Posterior vena cava (tissue), 2 donors: ENCODE measurements at places on chromosomes 7 and 10. TPM values are rescaled to one million over a fixed set of nuclear protein-coding genes. Genes with fewer than 3 reads are reported as not detected.

The GSAP gene
- total RNA-seq, result 11.4 TPM

The WEE2 gene
- not detected for total RNA-seq

The FOXP2 gene
- 9.9 TPM for total RNA-seq

The SNX8 gene
- total RNA-seq, result 35.9 TPM

DNA sequence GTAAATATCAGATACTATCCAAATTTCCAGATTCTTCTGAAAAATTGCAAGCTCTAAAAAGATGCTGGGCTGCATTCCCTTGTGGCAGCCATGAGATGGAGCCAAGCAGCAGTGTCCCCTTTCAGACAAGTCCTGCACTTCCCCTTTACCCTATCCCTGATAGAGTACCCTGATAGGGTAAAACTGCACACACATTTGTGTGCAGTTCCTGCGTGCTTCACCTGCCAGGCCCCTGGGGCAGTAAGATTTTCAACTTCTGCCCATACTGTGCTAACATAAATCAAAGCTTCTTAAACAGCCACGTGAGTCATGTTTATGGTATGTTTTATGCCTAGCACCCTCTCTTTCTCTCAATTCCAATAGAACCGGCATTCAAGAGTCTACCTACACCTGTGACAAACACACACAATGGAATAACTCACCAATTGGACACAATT is 52.2 kb downstream of the IFIT5 start:
- DNase-seq, result no peak

DNA sequence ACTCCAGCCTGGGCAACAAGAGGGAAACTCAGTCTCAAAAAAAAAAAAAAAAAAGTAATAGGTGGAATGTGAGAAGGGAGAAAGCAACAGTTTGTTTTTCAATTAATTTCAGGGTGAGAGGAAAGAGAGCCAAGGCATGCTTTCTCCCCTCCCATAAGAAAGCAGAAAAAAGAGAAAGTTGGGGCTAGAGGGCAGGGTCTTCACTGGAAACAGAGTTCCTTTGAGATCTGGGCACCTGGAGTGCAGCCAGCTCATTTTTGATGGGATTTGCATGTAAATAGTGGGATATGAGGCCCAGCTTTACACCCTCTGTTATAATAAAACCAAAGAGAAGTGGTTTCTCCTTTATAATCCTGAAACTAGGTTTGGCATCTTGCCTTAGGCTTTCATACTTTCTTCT is 13.8 kb upstream of the STOX1 start:
- no peak for DNase-seq

DNA sequence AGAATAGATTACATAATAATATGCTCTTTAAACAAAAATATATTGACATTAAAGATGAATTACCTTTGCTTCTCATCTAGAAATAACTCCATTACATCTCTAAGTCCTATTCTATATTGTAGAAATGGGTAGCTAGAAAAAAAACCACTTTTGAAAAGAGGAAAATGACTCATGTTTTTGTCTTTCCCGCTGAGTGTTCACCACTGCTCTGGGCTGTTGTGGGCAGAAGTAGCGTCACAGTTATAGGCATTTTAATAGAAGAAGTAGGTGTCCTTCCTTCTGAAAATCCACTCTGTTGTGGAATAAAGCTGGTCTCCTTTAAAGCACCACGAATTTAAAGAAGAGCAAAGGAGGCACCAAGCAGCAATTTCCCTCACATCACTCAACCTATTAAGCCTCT is 117.6 kb upstream of the NFE2L3 start:
- no peak for DNase-seq

DNA sequence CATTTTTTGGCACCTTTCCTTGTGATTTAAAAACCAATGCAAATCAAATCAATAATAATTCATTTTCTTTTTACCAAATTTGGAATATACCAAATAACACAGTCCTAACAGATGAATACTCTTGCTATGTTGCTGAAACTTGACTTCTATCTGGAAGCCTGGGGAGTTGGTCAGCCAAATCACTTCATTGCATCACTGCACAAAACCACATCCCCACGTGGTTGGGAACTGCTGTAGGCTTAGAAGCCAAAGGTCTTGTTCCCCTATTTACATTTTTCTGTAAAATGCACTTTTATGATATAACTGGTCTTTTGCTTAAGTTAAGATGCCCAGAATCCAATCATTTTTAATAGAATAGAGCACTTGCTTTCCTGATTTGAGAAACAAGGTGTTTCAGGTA is 15.2 kb downstream of the GPR85 start:
- DNase-seq, result no peak

DNA sequence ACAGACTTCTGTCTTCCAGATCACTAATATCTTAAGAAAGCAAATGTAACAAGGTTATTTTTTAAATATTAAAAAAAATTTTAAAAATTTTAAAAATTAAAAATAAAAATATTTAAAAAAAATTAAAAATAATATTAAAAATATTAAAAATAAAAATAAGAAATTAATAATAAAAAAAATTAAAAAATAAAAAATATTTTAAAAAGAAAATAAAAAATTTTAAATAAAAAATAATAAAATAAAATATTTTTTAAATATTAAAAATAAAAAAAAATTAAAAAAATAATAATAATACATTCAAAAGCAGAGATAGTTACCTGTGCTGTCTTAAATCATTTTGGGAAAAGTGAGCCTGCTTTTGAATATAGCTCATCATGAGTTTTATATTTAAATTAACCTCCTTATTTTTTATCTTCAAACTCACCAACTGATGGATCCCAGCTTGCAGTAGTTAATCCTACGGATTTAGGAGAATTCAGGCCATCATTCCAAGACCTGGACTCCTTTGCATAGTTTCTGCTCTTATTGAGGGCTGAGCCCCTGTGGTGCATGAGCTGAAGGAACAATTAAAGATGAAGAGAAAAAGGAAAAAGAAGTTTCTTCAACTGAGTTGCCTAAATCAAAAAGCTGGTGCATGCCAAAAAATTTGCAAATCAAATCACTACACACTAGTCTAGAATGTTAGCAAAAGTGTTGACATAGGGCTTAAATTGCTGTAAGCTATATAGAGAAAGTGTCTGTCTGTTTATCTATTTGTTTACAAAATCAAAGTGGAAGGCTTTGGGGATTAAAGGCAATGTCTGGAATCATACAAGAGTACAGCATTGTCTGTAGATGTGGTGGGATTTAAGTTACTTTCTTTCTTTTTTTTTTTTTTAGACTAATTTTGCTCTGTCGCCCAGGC is 50.5 kb upstream of the ZNF438 start:
- DNase-seq, result no peak

DNA sequence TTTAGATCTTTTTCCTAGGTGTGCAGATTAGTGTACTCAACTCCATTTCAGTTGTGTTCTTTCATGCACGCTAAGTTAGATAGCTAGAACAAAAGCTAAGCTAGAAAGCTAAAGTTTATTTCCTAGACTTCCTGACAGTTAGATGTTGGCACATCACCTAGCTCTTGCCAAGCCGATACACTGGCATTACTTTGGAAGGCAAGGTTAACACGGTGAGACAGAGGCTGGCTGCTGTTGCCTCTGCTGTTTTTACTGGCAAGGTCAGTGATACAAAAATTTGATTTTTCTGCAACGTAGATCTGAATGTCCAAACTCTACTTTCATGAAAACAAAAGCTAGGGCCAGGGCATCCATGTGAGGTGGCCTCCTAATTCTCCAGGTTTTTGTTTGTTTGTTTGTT is 203.4 kb downstream of the IMMP2L start:
- DNase-seq, result no peak

- no peak for DNase-seq
Observed at GRCh38 chr10:112507046-112507445, 60.0 kb downstream of the VTI1A start.

DNA sequence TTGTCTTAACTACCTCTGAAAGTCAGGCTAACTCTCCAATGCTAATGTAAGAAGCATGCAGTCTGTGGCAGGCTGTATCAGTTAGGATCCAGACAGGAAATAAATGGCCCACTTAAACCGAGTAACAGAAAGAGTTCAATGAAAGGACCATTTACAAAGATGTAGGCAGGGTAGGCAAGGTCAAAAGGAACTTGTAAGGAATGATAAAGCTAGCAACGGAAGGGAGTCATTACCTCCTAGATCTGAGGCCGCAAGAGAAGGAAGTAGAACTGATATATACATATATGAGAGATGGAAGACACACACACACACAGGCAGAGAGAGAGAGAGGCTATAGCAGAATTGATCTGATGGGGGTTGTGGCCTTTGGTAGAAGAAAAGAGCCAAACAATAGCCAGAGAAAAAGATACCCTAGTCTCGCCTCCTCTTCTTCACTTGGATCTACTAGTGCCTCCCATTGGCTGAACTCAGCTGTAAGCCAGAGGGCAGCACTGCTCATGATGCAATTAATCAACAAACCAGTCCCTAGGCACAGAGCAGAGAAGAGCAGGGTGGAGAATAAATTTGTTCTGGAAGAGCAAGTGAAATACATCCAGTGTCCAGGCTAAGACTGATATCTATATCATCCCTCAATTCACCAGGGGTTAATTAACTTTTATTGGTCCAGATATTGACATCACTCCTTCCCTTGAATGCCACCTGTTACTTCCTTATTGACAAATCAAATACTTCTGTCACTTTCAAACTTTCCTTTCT is 91.2 kb downstream of the LSMEM1 start:
- DNase-seq, result no peak

GRCh38 chr10:1402816-1403507 is 334.4 kb downstream of the ADARB2 start:
- no peak for DNase-seq

DNA sequence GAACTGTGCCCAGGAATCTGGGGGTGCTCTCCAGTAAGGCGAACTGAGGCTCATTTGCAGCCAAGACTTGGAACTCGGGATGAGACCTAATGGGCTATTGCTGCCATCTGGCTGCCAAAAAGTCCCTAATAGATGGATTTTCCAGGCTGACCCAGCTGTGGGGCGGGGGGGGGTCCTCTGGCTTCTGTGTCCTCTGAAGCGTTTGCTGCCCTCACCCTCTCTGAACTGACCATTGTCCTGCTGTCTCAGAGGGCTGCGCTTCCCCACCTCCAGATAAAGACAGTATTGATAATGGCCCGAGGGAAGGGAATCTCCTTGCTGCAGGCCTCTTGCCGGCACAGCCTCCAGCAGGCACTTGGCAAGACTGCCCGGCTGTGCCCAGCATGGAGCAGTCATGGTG is 46.6 kb downstream of the CLEC2L start:
- no peak for DNase-seq

GRCh38 chr7:105198223-105198622 is 184.2 kb downstream of the KMT2E start:
- no peak for DNase-seq

GRCh38 chr10:86343761-86344160 is 22.8 kb downstream of the GRID1 start:
- DNase-seq, result peak; percentile 62

- no peak for DNase-seq
Observed at GRCh38 chr10:8898745-8899330, 844.4 kb downstream of the GATA3 start.

DNA sequence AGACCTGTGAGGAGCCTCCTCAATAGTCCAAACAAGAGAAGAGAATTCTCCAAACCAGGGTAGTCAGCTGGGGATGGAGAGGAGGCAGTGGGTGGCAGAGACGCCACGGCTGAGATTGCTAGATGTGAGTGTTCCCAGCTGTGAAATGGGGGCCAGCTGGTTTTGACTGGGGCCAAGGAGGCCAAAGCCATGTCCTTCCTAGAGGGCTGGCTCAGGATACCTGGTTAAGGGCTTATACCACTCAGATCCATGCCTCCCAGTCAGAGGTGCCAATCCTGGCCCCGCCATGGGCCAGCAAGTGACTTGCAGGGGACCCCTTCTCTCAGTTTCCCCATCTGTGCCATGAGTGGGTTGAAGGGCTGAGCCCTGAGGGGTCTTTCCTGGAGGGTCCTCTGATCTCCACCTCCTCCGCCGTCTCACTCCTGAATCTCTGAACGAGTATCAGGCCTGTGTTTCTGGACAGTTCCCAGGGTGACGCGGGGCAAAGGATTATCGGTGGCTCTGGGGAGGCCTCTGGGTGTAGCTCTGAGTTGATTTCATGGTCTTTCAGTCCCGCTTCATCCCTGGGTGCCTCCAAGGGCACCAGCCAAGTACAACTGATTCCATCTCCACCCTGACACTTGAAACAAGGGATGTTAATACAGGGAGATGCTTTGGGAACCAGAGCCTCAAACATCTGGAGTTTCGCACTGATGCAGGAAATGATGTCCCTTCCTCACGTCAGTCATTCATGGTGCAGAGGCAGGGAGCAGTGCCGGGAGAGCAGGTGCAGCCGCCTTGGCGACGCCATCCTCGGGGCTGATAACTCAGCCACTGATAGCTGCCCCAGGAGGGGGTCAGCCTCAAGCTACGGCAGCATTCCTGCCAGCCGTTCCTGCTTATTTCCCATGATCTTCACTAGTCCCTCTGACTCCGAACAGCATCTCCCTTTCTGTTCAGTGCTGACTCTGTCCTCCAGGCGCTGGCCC is 126.7 kb downstream of the RGS10 start:
- DNase-seq, result no peak

- DNase-seq, result no peak
Observed at GRCh38 chr7:18753972-18754610, 258.5 kb downstream of the HDAC9 start.

GRCh38 chr7:73896454-73896853 is 35.5 kb downstream of the TMEM270 start:
- DNase-seq, result no peak

DNA sequence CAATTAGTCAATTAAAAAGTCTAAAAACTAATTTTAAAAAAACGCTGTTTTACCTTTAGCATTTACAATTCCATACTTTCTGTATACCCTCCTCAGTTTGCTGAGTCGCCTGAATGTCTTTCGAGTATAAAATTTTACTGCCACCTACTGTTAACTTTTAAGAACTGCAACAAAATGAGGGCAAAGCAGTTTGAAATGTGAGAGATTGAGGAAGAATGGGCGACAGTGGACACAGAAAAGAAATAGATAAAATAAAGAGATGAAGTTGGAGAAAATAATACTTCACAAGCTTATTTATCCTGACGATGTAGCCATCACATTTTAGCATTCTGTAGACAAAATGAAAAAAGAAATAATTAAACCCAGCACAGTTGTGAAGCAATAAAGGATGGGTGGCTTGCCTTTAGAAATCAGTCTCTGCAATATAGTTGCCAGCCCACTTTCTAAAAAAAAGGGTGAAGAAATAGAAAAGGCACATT is 110.8 kb upstream of the PTN start:
- no peak for DNase-seq

DNA sequence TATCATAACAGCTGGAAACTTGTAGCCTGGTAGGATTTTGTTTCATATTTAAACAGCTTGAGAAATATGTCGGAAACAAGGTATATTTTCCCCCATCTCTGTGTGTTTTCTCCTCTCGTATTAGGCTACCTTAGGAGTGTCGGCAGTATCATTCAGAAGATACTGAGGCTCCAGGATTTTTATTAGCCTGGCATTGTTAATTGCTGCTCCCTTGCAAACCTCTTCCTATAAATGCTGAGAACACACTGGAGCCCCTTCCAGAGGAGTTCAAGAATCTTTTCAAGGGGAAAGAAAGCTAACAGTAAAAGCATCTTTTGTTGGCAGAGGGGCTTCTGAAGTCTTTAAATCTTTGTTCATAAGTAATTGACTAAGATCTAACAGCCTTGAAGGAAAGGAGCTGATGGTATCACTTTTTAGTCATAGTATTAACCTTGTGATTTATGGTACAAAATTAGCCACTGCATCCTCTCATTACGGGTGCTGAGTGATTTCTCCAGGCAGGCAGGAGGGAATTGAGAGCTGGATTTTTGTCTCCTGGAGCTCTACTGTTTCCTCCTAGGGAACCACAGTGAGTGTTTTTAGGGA is 998.7 kb downstream of the LRMDA start:
- DNase-seq, result no peak

GRCh38 chr7:112089551-112089950 is 116.6 kb downstream of the DOCK4 start:
- no peak for DNase-seq

GRCh38 chr7:96067321-96067720 is 254.6 kb downstream of the SLC25A13 start:
- DNase-seq, result no peak

GRCh38 chr10:87827681-87828080 is 9.7 kb upstream of the ATAD1 start:
- DNase-seq, result no peak
